ENCODE measurements at places on chromosomes 2 and 18. TPM values are rescaled to one million over a fixed set of nuclear protein-coding genes. Genes with fewer than 3 reads are reported as not detected.

The SNORC gene
- polyA plus RNA-seq = 1.2 TPM

The FOXI3 gene
- polyA plus RNA-seq = not detected

The CD226 gene
- 0.02 TPM for polyA plus RNA-seq

The COQ10B gene
- 24.5 TPM for polyA plus RNA-seq

The MALL gene
- not detected for polyA plus RNA-seq

The IL1RN gene
- not detected for polyA plus RNA-seq

The NCKAP5 gene
- 0.21 TPM for polyA plus RNA-seq

The XDH gene
- polyA plus RNA-seq = 0.17 TPM

- no peak for DNase-seq
- H3K36me3 ChIP-seq = no peaks in the 10 kb centered on the region
- no peak overlapping the region for H3K27ac ChIP-seq
- H3K4me1 ChIP-seq = no peaks in the 10 kb centered on the region
Measured at GRCh38 chr18:39414009-39414700, 1848.6 kb upstream of the CELF4 start.

- no peak overlapping the region for H3K27ac ChIP-seq
- H3K27me3 ChIP-seq = no peaks in the 10 kb centered on the region
- no peak for DNase-seq
- H3K4me3 ChIP-seq = no peak overlapping the region
- no peaks in the 10 kb centered on the region for H3K4me1 ChIP-seq
Measured at GRCh38 chr2:1117569-1117968, 166.9 kb downstream of the SNTG2 start.

- DNase-seq = no peak
- no peak overlapping the region for H3K27ac ChIP-seq
- H3K4me3 ChIP-seq = no peak overlapping the region
- H3K27me3 ChIP-seq = no peaks in the 10 kb centered on the region
Measured at GRCh38 chr2:10934979-10935350, 23.2 kb downstream of the KCNF1 start.

- no peak for DNase-seq
- H3K27ac ChIP-seq = no peak overlapping the region
- no peak overlapping the region for H3K4me3 ChIP-seq
- no peaks in the 10 kb centered on the region for H3K36me3 ChIP-seq
Measured at GRCh38 chr2:27976308-27976707, 85.8 kb downstream of the BABAM2 start.

GRCh38 chr2:109607766-109608165 is 6.0 kb downstream of the SEPTIN10 start:
- peak; percentile 33 for DNase-seq
- peaks cover 8% of the 10 kb centered on the region for H3K4me1 ChIP-seq
- no peaks in the 10 kb centered on the region for H3K27me3 ChIP-seq
- H3K4me3 ChIP-seq = no peak overlapping the region
- no peaks in the 10 kb centered on the region for H3K36me3 ChIP-seq
- H3K27ac ChIP-seq = no peak overlapping the region

GRCh38 chr2:7169593-7169992 is 252.4 kb downstream of the RNF144A start:
- no peak for DNase-seq
- H3K4me3 ChIP-seq = no peak overlapping the region
- no peak overlapping the region for H3K27ac ChIP-seq
- H3K27me3 ChIP-seq = no peaks in the 10 kb centered on the region
- no peaks in the 10 kb centered on the region for H3K4me1 ChIP-seq
- H3K36me3 ChIP-seq = no peaks in the 10 kb centered on the region

DNA sequence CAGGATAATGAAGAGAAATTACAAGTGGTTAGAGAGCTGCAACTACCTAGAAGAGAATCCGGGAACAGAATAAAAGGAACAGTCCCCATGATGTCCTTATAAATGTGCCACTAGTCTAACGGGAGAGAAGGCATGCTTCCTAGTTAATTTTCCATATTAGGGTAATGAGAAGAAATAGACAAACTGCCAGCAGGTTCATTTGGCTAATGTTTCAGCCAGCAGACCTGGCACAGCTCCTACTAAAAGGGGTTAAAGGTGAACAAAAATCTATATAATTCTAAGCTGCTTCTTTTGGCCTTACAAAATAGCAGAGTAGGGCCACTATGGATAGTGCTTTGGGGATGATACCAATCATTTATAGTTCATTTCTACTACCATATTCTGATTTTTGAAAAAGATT is 845.3 kb upstream of the GCFC2 start:
- no peaks in the 10 kb centered on the region for H3K36me3 ChIP-seq
- H3K27me3 ChIP-seq = no peaks in the 10 kb centered on the region
- no peak for DNase-seq
- H3K4me3 ChIP-seq = no peak overlapping the region
- no peak overlapping the region for H3K27ac ChIP-seq

- DNase-seq = no peak
- H3K4me3 ChIP-seq = no peak overlapping the region
- H3K36me3 ChIP-seq = no peaks in the 10 kb centered on the region
- H3K4me1 ChIP-seq = peaks cover 14% of the 10 kb centered on the region
Measured at GRCh38 chr2:217060516-217060915, 200.7 kb upstream of the TNP1 start.

- H3K36me3 ChIP-seq = no peaks in the 10 kb centered on the region
- H3K4me3 ChIP-seq = no peak overlapping the region
Measured at GRCh38 chr2:137771064-137771463, 193.2 kb upstream of the HNMT start.

DNA sequence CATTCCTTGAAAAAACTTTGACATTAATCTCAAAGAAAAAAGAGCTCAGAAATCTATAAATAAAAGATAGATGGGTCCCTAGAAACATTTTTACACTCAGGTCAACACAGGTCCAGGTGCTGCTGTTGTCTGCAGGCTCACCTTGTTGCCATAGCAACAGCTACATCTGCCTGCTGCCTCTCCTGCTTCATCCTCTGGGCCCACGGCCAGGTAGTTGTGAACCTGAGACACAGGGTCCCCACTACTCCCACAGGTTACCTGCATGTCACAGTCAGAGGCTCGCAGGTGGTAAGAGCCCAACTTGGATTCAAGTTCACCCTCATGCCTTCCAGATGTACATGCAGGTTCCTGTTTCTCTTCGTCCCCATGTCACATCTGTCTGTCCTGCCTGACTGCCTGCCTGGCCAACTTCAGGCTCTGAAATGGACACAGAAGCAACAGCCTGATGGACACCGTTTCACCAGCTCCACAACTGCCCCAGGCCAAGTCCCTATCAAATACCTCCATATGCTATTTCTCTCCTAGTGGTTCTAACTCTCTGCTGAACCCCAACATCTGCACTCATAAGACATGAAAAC is 88.3 kb upstream of the SALL3 start:
- no peaks in the 10 kb centered on the region for H3K4me1 ChIP-seq
- H3K27me3 ChIP-seq = no peaks in the 10 kb centered on the region
- H3K4me3 ChIP-seq = no peak overlapping the region
- no peak overlapping the region for H3K27ac ChIP-seq
- H3K36me3 ChIP-seq = no peaks in the 10 kb centered on the region

DNA sequence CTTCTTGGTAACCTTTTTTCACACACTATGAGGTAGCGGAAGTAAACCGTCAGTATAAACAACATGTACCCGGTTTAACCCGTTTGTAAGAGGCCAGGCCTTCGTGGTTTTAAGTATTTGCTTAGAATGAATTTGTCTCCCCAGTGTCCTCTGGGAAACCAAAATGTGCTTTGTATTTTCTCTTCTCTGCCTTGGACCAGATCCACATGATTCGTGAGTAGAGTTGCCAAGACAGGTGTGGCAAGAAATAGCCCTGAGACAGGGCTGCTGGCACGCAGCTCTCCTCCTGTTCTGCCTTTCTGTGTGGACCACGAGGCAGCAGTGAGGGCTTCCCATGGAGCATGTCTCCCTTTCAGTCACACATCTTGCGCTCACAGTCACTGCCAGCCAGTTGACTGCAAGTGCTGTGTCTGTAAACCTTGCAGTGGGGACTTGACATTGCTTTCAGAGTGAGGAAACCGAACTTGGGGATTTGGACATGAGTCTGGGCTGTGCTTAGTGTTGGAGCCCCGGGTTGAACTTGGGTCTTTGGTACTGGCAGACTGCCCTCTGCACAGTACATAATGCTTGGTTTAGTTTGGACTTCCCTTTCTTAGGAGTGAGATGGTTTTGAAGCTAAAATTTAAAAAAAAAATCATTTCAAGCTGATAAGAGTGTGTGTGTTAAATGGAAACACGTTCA is 19.1 kb downstream of the BCL2L11 start:
- no peak overlapping the region for H3K27ac ChIP-seq
- H3K36me3 ChIP-seq = peaks cover 7% of the 10 kb centered on the region
- no peaks in the 10 kb centered on the region for H3K4me1 ChIP-seq
- no peak overlapping the region for H3K4me3 ChIP-seq
- H3K27me3 ChIP-seq = no peaks in the 10 kb centered on the region
- DNase-seq = no peak

GRCh38 chr18:48203961-48204666 is 205.1 kb downstream of the ZBTB7C start:
- no peaks in the 10 kb centered on the region for H3K27me3 ChIP-seq
- no peak overlapping the region for H3K27ac ChIP-seq
- H3K36me3 ChIP-seq = no peaks in the 10 kb centered on the region

DNA sequence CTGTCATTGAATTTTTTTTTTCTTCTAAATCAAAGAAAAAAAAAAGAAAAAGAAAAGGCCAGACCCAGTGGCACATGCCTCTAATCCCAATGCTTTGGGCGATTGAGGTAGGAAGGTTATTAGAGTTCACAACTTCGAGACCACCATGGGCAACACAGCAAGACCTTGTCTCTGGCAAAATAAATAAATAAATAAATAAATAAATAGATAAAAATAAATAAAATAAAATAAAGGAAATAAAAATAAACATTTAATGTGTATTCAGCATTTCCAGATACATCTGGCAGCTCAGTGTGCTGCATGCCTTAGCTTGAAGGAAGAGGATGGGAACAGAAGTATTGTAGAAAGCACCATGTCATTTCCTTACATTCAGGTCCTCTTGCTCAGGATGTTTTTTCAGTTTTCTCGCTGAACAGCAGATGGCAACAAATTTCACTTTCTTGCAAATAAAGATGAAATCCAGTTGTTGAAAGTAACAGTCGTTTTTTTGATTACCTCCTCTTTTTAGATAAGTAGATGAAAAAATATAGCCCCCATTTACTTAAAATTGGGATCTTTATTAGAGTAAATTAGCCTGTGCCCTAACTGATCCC is 25.7 kb upstream of the FAM178B start:
- no peaks in the 10 kb centered on the region for H3K4me1 ChIP-seq
- no peak overlapping the region for H3K27ac ChIP-seq
- H3K4me3 ChIP-seq = no peak overlapping the region
- H3K27me3 ChIP-seq = peaks cover 20% of the 10 kb centered on the region
- DNase-seq = peak; percentile 52
- H3K36me3 ChIP-seq = no peaks in the 10 kb centered on the region

DNA sequence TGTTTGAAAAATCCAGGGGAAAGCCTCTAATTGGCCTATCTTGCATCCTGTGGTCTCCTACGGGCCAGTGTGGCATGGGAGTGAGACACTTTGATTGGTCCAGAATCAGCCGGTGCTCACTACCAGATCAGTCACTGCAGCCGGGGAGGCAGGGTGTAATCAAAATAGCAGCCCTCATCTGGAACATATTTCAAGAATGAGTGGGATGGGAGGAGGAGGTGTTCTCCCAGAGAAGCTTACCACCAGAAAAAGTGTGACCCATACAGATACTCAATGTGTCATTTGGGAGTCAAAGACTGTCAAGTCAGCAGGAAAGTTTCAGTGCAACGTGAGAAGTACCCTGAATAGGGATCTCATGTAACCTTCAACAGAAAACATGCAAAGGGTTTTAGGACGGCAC is 393.9 kb upstream of the SLC14A2 start:
- H3K4me1 ChIP-seq = no peaks in the 10 kb centered on the region
- no peaks in the 10 kb centered on the region for H3K36me3 ChIP-seq
- DNase-seq = peak; percentile 9
- H3K27ac ChIP-seq = no peak overlapping the region

GRCh38 chr18:25144820-25145219 is 207.1 kb downstream of the ZNF521 start:
- peak; percentile 84 for DNase-seq
- H3K27ac ChIP-seq = no peak overlapping the region
- no peaks in the 10 kb centered on the region for H3K36me3 ChIP-seq
- no peaks in the 10 kb centered on the region for H3K27me3 ChIP-seq
- H3K4me1 ChIP-seq = peaks cover 16% of the 10 kb centered on the region

DNA sequence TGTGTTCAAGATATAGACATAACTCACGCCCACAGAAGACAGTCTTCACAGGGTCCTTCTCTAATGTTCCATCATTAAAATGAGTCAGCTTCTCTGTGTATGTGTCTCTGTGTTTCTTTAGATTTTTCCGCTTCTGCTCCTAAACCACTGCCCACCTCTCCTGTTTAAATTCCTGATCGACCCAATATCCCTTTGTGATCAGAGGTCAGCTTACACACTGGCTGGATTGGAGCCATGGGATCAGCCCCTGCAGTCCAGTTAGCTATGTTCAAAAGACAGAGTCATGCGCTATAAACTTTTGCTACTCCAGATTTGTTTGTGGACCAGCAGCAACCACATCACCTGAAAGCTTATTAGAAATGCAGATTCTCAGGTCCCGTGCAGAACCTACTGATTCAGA is 229.2 kb downstream of the C1D start:
- no peaks in the 10 kb centered on the region for H3K4me1 ChIP-seq
- DNase-seq = no peak
- H3K27ac ChIP-seq = no peak overlapping the region
- H3K4me3 ChIP-seq = no peak overlapping the region

DNA sequence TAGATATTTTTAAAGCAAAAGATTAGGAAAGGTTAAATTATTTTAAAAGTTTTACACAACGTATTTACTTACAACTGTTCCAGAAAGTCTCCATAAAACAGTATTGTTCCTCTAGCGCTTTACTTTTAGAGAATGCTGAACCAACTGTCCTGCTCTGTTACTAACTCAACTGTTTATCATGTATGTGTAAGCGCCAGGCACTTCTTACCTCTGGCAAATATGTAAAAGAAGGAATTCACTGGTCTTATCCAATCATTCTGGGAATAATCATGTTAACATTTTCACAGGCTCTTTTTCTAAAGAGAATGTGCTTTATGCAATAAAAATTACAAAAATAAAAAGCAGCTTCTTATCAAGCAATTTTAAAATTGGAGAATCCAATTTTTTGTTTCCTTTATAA is 68.0 kb downstream of the COBLL1 start:
- H3K4me1 ChIP-seq = peaks cover 18% of the 10 kb centered on the region
- no peaks in the 10 kb centered on the region for H3K36me3 ChIP-seq
- no peaks in the 10 kb centered on the region for H3K27me3 ChIP-seq
- no peak overlapping the region for H3K27ac ChIP-seq
- no peak overlapping the region for H3K4me3 ChIP-seq

GRCh38 chr2:10185046-10185445 is 62.5 kb downstream of the RRM2 start:
- no peaks in the 10 kb centered on the region for H3K4me1 ChIP-seq
- H3K27ac ChIP-seq = no peak overlapping the region
- no peaks in the 10 kb centered on the region for H3K27me3 ChIP-seq
- no peaks in the 10 kb centered on the region for H3K36me3 ChIP-seq
- no peak overlapping the region for H3K4me3 ChIP-seq

- peak; percentile 87 for DNase-seq
- no peaks in the 10 kb centered on the region for H3K27me3 ChIP-seq
- H3K4me3 ChIP-seq = no peak overlapping the region
- H3K4me1 ChIP-seq = peaks cover 10% of the 10 kb centered on the region
Measured at GRCh38 chr2:109558076-109558882, 55.5 kb downstream of the SEPTIN10 start.

DNA sequence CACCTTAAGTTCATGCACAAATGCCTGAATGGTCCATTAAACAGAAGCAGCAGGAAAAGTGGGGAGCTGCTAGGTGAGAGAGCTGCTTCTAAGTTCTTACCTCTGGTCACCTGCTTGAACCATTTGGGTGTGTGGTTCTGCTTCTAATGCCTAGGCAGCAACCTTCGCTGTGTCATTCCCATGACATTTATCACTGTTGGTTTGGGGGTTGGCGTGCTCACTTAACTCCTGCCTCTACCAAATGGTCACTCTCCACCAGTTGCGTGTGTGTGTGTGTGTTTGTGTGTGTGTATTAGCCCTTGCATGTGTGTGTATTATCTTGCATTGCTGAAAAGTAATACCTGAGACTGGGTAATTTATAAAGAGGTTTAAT is 56.2 kb downstream of the NCAPH start:
- H3K4me3 ChIP-seq = no peak overlapping the region
- DNase-seq = no peak
- H3K36me3 ChIP-seq = no peaks in the 10 kb centered on the region
